AG09319 (cell line): ENCODE measurements at places on chromosomes 1 and 21.

GRCh38 chr1:209086486-209087192 is 496.9 kb upstream of the CAMK1G start:
- DNase-seq: no peak

- no peak for DNase-seq
Observed at GRCh38 chr1:110541906-110542395, 23.0 kb upstream of the KCNA10 start.

DNA sequence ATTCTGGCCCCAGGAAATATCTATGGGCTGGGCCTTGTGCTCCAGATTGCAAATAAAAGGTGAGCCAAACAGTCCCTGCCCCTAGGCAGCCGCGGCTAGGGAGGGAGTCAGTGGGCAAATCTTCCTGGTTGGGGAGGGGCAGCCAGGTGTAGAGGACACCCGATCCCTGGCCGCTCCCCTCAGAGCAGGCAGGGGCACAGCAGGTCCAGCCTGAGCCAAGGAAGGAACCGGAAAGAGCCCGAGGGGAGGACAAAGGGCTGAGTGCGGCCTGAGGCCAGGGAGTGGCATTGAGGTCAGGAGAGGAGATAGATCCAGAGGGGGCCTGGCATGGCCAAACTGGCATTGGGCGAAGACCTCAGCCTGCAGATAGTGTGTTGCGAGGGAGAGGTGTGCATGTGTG is 36.6 kb upstream of the ARF1 start:
- no peak for DNase-seq

GRCh38 chr1:86596224-86596623 is 49.3 kb downstream of the CLCA4 start:
- no peak for DNase-seq

DNA sequence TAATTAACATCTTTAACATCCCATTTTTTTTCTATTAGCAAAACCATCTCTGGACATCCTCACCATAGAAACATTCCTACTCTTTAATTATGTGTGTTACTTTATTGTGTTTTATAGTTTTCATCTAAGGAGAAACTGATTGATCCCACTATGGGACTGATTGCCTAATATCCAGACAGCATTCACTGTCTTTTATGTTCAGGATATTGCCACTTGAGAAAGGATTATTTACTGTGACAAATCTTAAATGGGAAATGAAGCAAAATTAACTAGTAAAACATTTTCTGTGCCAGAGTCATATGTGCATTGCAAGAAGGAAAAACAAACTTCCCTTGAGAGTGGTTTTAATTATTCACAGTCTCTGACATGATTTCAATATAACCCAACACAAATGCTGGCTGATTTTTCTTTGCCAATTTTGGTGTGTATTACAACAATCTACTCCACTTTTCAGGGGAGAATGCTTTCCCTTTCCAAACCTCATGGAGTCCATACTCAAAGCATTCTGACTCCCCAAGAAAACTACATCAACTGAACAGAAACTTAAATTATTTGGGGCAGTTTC is 15.8 kb upstream of the RGS13 start:
- no peak for DNase-seq

GRCh38 chr21:39107739-39108138 is 75.5 kb downstream of the PSMG1 start:
- DNase-seq: no peak

DNA sequence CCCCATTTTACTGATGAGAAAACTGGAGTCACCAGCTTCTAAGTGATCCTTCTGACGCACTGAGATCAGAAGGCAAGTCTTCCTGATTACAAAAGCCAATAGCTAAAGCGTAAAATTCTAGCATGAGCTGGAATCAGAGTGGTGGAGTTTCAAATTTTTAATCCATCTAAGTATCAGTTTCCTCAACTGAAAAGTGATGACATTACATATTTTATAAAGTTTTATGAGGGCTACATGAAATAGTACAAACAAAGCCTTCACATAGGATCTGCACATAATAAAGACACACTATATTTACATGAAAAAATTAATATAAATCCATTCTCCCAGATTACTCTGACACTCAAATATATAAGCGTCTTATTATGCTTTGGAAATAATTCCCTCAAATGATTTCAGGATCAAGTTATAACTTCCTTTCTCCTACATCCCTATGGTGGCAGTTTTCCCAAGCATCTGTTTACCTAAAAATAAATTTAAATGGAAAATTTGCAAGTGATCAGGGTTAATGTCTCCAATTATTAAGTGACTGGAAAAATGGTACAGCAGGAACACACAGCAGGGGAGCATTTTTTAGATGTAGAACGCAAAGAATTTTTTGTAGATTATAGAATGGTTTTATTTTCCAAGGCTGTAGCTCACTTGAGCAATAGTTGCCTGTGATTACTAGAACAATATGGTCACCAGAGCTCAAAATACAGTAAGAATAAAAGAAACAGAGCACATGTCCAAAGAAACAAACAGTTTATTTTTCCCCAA is 490.4 kb upstream of the C1orf87 start:
- no peak for DNase-seq
